ENCODE measurements at places on chromosomes 12 and 14. TPM values are rescaled to one million over a fixed set of nuclear protein-coding genes. Genes with fewer than 3 reads are reported as not detected.

- no peak overlapping the region for H3K4me3 ChIP-seq
- DNase-seq, result no peak
- H3K27me3 ChIP-seq, result no peaks in the 10 kb centered on the region
- peaks cover 7% of the 10 kb centered on the region for H3K36me3 ChIP-seq
- H3K4me1 ChIP-seq, result no peaks in the 10 kb centered on the region
Observed at GRCh38 chr12:18123707-18124106, 33.7 kb upstream of the RERGL start.

DNA sequence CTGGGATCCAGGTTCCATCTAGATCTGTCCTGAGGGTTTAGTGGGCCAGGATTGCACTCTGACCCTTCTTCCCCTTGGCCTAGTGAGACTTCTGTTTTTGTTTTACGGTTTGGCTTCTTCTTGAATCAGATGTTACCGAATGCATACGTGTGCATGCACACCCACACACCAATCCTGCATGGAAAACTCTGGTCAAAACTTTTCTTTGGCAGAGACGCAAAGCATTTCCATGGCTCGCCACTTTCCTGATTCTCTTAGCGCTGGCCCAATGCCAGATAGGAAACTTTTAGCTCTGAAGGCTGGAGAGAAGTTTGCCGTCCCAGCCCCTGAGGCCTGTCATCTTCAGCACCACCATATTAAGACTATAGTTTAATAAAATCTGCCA lies 67.4 kb upstream of the ACTN1 start:
- no peak for DNase-seq
- peaks cover 5% of the 10 kb centered on the region for H3K4me1 ChIP-seq
- H3K27me3 ChIP-seq, result peaks cover 7% of the 10 kb centered on the region
- H3K27ac ChIP-seq, result no peak overlapping the region

DNA sequence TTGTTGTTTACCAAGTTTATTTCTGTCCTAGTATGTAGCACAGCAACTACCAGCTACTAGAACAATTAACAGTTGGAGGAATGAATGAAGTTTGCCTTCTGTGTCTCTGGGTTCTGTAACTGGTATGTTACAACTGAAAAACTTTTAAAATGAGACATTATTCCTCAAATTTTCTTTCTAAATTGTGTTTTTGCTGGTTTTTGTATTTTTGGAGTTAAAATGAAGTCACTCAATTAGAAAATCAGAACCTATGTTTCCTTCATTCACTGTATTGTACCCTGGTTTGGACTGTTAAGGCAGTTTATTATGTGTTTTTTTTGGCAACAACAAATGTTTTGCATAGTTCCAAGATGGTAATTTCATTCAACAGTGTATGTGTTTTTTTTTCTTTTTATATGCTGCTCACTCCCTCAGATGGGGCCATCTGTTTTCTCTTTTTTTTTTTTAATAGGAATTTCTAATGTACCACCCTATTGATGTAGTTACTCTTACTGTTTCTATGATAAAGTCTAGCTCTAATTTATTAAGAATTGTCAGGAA lies 30.2 kb upstream of the EVL start:
- no peaks in the 10 kb centered on the region for H3K27me3 ChIP-seq
- no peak overlapping the region for H3K4me3 ChIP-seq
- no peaks in the 10 kb centered on the region for H3K36me3 ChIP-seq
- no peak for DNase-seq
- H3K4me1 ChIP-seq, result no peaks in the 10 kb centered on the region
- H3K27ac ChIP-seq, result no peak overlapping the region

The AKAP6 gene
- 600 TPM for total RNA-seq

GRCh38 chr14:70416725-70417349 lies at the start of gene SYNJ2BP:
Gene SYNJ2BP (minus strand): TSS chr14:70417090. CDS start chr14:70416963, 127 bp downstream.
- peak within 1 kb of the TSS; percentile 89 for H3K27ac ChIP-seq
- peak; percentile 62 for DNase-seq
- no peaks in the 10 kb centered on the region for H3K36me3 ChIP-seq
- H3K4me3 ChIP-seq, result peak within 1 kb of the TSS; percentile 99

GRCh38 chr12:125072496-125072895 lies 7.3 kb downstream of the AACS start:
- H3K4me1 ChIP-seq, result peaks cover 9% of the 10 kb centered on the region
- H3K27ac ChIP-seq, result no peak overlapping the region

DNA sequence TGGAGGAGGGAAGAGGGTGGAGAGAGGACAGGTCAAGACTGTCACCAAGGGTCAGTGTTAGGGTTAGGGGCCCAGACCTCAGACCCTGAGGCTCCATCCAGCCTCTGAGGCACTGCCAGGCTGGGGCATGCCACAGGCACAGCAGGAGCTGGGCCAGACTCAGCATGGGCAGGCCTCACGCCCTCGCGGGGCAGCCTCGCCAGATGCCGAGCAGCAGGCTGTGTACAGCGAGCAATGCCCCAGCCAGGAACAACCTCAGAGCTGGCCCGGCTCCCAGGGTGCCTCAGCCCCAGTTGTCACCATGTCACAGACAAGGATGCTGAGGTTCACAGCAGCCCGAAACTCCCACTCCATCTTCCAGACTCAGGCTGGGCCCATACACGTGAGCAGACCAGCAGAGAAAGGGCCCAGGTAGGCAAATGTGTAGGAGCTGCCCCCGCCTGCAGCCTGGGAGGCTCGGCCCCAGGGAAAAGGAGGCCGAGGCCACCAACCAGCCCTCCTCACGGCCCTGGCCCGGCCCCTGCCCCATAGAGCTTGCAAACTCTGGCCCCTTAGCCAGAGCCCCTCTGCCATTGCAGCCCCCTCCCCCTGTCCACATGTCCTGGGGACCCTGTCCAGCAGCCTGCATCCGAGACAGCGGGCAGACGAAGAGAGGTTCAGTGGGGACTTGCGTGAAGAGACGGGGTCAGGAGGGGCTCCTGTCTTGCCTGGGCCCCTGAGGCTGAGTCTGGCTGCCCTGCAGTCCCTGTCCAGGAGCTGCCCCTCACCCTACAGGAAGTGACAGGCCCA lies 7.5 kb downstream of the C14orf180 start:
- H3K4me3 ChIP-seq, result no peak overlapping the region
- no peak for DNase-seq
- no peak overlapping the region for H3K27ac ChIP-seq

The POTEM gene
- total RNA-seq, result not detected

- no peaks in the 10 kb centered on the region for H3K4me1 ChIP-seq
- no peak overlapping the region for H3K4me3 ChIP-seq
- no peaks in the 10 kb centered on the region for H3K36me3 ChIP-seq
- H3K27me3 ChIP-seq, result peaks cover 2% of the 10 kb centered on the region
- no peak overlapping the region for H3K27ac ChIP-seq
Observed at GRCh38 chr12:106276032-106276740, 26.3 kb upstream of the TCP11L2 start.

DNA sequence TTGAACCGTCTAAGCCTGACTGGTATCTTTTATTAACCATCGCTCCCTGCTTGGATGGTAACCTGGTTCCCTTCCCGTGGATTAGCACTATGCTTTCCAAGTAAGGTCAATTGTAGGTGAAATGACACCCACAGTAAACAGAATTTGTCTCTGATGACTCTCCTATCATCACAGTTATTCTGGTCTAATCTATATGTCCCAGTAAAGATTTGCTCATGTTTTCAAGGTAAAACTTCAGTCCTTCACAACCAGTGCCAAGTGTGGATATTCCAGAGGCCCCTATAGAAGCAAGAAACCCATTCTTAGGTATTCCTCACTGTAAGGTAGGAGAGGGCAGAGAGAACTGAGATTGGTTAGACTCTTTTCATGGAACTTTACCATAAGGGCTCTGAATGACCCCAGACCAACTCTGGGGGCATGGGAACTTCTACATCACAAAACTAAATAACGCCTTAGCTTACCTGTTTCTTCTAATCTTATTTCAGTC lies 9.9 kb upstream of the HAUS4 start:
- H3K4me1 ChIP-seq, result no peaks in the 10 kb centered on the region
- peaks cover 1% of the 10 kb centered on the region for H3K27me3 ChIP-seq
- no peak overlapping the region for H3K4me3 ChIP-seq
- no peak overlapping the region for H3K27ac ChIP-seq
- no peak for DNase-seq

- H3K27me3 ChIP-seq, result peaks cover 8% of the 10 kb centered on the region
- no peak for DNase-seq
- no peak overlapping the region for H3K4me3 ChIP-seq
- no peaks in the 10 kb centered on the region for H3K4me1 ChIP-seq
- H3K36me3 ChIP-seq, result no peaks in the 10 kb centered on the region
Observed at GRCh38 chr14:23829736-23830471, 123.7 kb upstream of the DHRS4 start.

DNA sequence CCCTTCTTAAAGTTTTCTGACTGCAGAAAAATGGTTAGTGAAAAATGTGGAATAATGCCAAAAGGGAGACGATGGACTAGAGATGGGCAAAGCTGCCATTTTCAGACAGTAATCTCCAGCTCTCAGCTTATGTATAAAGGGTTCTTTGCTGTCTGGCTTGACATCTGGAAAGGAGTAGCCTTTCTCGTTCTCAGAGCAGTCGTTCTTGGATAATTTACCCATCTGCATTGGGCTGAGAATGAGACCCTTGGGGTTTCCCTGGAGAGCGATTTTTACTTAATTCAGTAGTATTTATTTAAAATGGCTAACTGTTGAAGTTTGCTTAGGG lies 1.2 kb downstream of the NUDT4 start:
- peaks cover 29% of the 10 kb centered on the region for H3K4me1 ChIP-seq
- no peaks in the 10 kb centered on the region for H3K36me3 ChIP-seq
- H3K4me3 ChIP-seq, result peak overlapping the region; percentile 98
- H3K27me3 ChIP-seq, result peaks cover 5% of the 10 kb centered on the region
- H3K27ac ChIP-seq, result peak overlapping the region; percentile 99
- no peak for DNase-seq

DNA sequence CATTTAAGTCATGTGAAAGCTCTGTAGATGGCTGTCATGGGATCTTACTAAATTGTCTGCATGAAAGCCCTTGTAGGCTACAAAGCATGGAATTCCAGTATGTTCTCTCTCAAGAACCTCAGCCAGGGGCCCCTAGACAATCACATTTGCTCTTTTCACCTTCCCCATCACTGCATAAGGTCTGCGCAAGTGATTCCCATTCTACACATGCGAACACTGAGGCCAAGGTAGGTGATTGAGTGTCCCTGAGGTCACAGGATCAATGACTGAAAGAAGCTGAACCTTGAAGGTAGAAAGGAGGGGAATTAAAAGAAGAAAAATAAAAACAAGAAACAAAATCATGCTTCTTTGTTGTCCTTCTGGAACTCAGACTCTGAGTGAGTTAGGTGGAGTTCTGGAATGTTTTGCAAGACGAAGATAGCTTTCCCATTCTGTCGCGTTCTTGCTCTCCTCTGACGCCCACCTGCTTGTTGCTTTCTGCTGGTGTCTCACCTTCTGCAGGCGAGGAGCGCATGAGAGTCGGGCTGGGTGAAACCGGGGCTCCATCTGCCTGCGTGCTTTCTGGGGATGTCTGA lies 79.9 kb downstream of the SPRING1 start:
- no peak for DNase-seq
- H3K4me3 ChIP-seq, result no peak overlapping the region
- peaks cover 25% of the 10 kb centered on the region for H3K4me1 ChIP-seq
- peaks cover 11% of the 10 kb centered on the region for H3K27me3 ChIP-seq
- H3K27ac ChIP-seq, result peak overlapping the region; percentile 6
- H3K36me3 ChIP-seq, result no peaks in the 10 kb centered on the region

DNA sequence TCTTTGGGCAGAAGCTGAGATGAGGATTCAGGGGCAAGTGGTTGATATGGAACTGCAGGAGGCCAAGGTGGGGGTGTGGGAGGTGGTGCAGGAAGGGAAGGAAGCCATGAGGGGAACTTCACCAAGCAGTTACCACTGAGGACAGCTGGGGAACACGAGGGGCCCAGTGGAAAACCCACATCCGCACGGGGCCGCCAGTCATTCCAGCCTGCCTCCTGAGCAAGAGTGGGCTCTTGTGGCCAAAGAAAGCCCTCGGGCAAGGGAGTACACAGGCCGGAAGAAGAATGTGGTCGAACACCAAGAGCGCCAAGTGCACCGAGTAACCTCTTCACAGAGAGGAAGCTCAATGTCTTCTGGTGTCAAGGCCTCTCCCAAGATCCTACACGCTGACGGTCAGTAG lies 252.2 kb upstream of the FOXN3 start:
- no peak overlapping the region for H3K4me3 ChIP-seq
- DNase-seq, result no peak
- H3K4me1 ChIP-seq, result no peaks in the 10 kb centered on the region

The TPPP2 gene
- not detected for total RNA-seq

- DNase-seq, result no peak
- H3K27me3 ChIP-seq, result no peaks in the 10 kb centered on the region
- no peaks in the 10 kb centered on the region for H3K4me1 ChIP-seq
Observed at GRCh38 chr14:34951286-34951685, 31.5 kb upstream of the SRP54 start.

GRCh38 chr14:74438351-74438915 lies 12.4 kb upstream of the SYNDIG1L start:
- H3K4me3 ChIP-seq, result no peak overlapping the region
- no peaks in the 10 kb centered on the region for H3K4me1 ChIP-seq
- no peak for DNase-seq

- no peak overlapping the region for H3K4me3 ChIP-seq
- H3K36me3 ChIP-seq, result no peaks in the 10 kb centered on the region
- peaks cover 5% of the 10 kb centered on the region for H3K4me1 ChIP-seq
- DNase-seq, result no peak
- no peaks in the 10 kb centered on the region for H3K27me3 ChIP-seq
Observed at GRCh38 chr12:4579305-4580102, 17.5 kb downstream of the DYRK4 start.

DNA sequence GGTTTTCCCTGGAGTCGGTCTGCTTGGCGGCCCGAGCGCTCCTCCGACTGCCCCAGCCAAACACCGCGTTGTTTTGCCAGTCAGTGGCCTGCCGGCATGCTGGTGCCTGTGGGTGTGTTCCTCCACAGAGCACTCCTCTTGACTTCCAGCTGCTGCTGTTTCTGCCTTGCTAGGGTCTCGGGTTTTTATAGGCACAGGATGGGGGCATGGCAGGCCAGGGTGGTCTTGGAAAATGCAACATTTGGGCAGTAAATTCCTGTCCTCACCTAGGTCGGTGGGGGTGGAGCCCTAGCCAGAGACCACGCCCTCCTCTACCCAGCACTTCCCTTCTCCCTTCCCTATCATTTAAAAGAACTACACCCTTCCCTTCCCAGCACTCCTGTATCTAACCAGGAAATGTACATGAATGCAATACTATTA lies 34.7 kb upstream of the VASH1 start:
- no peak overlapping the region for H3K4me3 ChIP-seq
- H3K4me1 ChIP-seq, result peaks cover 7% of the 10 kb centered on the region
- peaks cover 8% of the 10 kb centered on the region for H3K36me3 ChIP-seq
- peaks cover 2% of the 10 kb centered on the region for H3K27me3 ChIP-seq

The FAIM2 gene
- total RNA-seq, result 3.5 TPM

Measured in glutamatergic neuron (in vitro differentiated cells).